Head of caudate nucleus (tissue), 42 donors: ENCODE measurements at places on chromosomes 2 and 18.
A peak's percentile ranks its signal among the peaks of the same experiment; 100 is the strongest.

DNA sequence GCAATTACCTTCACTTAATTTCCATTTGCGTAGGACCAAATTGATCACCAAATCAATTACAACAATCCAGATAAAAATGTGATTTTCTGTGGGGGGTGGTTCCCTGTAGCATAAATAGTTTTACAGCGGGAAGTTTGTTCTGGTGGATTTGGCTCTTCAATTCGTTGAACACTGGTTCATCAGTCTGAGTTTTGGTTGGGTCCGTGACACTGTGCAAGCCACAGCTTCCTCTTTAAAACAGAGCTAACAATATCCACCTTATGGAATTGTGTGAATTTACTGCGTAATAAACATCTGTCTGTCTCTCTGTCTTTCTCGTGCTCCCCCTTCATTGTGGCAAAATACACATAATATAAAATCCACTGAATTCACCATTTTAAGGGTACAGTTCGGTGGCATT lies 310.8 kb downstream of the TGIF1 start:
- DNase-seq, result no peak

- DNase-seq, result no peak
Observed at GRCh38 chr18:45110577-45111501, 430.2 kb downstream of the SETBP1 start.

- no peak for DNase-seq
Observed at GRCh38 chr2:7952046-7952745, 729.7 kb upstream of the ID2 start.

GRCh38 chr2:51368250-51368649 lies 336.3 kb upstream of the NRXN1 start:
- DNase-seq, result no peak

- no peak for DNase-seq
Observed at GRCh38 chr2:62074233-62074632, 121.7 kb upstream of the B3GNT2 start.

DNA sequence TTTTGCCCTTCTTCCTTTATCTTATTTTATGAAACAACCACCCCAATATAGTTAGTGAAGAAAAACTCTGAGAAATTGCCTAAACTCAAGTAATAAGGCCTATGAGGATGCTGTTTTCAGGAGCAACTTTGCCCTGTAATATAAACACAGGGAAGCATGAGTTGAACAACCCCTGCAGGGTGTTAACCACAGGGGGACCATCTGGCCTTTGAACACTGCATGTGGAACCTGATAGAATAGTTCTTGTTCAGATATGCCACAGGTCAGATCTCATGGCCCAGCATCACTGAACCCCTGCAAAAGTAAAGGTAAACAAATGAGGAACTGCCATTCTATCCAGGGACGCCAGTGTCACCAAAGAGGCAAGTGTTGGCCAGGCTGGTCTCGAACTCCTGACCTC lies 82.6 kb downstream of the MAPK4 start:
- no peak for DNase-seq

DNA sequence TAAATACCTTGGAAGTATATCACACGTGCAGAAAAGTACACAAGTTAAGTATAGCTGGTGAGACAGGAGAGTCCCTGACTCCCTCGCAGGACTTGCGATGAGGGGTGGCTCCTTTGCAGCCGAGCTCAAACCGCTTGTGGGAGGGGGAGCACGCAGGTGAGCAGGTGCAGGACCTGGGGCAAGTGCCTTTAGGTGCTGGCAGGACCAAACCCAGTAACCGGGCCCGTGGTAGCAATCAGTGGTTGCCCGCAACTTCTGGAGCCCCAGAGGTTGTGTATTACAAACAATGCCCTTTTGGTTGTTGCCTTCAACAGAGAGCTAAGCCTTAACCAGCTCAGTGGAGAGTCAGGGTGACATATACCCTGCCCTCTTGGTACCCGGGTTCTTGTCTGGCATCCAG lies 132.8 kb downstream of the PARD3B start:
- no peak for DNase-seq

GRCh38 chr2:207974216-207974605 lies 51.1 kb downstream of the PLEKHM3 start:
- no peak for DNase-seq

DNA sequence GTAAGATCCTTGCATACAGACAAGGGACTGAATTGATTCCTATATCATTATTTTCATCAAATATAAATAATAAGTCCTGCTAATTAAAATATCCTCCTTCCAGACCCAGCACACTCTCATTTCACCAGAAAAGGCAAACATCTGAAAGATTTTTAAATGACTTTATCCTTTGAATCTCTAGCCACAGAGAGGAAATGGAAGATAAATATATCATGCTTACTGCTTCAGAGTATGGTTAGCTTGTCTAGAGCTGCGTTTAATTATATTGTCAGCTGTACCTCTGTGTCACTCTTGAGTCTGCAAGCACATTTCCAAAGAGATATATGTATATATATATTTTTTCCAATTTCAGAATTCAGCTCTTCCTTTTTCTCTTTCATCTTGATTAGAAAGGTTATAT lies 232.7 kb downstream of the TRIB2 start:
- DNase-seq, result no peak

DNA sequence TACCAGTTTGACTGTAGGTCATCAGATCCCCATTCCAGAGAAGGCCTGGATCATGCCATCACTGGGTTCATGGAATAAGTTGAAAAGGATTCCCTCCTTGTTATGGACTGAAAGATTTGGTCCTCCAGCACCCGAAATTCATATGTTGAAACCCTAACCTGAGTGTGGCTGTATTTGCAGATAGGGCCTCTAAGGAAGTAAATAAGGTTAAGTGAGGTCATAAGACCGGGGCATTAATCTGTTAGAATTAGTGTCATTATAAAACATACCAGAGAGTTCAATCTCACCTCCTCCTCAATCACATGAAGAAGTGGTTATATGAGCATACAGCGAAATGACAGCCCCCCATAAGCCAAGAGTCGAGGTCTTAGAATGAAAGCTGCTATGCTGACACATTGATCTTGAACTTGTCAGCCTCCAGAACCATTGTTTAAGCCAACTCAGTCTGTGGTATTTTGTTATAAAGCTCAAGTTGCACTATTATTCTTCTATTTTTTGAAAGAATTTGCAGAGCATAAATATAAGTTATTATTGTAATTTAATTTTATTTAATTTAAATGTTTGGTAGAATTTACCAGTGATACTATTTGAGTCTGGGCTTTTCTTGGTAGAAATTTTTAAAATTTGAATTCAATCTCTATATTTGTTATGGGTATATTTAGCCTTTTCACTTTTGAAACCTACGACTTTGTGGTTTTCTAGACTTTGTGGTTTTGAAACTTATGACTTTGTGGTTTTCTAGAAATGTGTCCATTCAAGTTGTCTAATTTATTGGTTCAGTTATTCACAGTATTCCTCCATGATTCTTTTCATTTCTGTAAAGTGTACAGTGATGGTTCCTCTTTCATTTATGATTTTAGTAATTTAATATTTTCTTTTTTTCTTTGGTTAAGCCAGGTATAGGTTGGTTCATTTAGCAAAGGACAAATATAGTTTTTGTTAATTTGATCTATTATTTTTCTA lies 1206.7 kb upstream of the CDH2 start:
- DNase-seq, result no peak

- DNase-seq, result no peak
Observed at GRCh38 chr2:211599146-211599545, 939.5 kb downstream of the ERBB4 start.

DNA sequence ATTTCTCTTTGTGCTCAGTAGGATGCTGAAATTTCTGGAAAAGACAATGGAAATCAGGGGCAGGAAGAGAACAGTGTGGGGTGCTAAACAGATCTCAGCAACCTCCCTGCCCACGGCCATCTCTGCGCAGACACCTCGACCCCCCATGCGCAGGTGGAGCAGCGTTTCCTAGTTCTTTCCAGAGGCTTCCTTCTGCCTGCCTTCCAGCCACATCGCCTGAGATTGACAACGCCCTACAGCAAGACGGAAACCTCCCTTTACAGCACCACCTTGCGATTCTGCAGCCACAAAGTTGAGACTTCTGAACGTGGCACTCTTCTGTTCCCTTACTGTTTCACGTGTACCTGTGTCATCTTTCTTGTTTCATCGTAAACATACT lies 31.4 kb upstream of the CASP8 start:
- DNase-seq, result no peak

DNA sequence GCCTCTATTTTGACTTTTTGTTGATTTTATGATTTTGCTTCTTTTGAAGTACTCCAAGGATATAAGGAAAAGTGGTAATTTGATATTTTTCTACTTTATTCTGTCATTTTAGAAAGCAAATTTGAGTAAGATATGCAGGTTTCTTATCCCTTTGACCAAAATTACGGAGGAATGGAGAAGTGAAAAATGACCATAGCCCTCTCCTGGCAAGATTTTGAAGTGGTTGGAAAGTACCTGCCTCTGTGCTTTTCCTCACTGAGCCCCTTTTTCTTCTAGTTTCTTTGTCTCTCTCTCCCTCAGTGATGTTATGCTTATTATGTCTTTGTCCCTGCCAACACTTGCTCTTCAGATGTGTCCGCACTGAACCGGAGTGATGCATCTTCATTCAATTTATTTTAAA lies 898.1 kb downstream of the EPHA4 start:
- DNase-seq, result no peak

- no peak for DNase-seq
Observed at GRCh38 chr2:160039166-160039903, 23.1 kb downstream of the PLA2R1 start.

DNA sequence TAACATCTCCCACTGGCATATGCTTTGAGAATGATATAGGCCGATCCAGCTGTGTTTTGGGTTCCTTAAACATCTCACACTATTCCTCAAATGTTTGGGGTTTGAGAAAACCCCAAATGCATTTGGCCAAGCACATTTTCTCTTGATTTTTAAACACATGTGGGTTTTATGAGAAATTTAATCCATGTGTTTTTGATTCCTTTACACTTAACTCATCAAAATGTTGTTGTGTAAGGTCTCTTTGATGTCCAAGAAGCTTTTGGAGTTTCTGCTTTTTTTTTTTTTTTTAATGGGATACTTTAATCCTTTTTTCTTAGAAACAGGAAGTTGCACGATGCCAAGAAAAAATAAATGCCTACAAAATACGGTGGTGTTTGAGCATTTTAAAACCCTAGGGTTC lies 339.8 kb upstream of the TCF4 start:
- no peak for DNase-seq

DNA sequence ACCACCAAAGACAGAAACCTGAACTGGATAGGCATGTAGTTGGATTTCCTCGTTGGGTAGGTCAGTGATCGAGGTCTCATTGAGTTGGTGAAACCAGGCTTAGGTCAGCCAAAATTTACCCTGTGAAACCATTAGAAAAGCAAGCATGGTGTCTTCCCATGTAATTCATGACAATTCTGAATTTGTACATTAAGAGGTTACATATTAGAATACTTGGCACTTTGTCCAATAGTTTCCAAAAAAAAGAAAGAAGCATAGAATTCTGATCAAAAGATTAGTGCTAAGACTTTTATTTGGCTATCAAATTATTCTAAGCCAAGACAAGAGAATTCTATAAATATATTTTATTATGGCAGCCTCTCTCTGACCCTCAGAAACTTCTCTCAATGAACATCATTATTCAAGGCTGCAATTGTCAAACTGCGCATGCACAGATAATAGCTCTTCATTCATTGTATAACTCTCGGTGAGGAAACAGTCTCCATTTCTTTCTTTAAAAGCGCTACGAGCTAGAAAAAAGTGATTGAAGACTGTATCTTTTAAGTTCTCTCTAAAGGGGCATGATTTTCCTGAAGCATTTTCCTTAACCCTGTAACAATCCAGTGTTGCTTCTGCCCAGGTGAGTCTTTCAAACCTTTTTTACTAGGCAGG lies 79.1 kb upstream of the MYCN start:
- DNase-seq, result no peak

- no peak for DNase-seq
Observed at GRCh38 chr2:98547092-98547790, 61.1 kb downstream of the COA5 start.

DNA sequence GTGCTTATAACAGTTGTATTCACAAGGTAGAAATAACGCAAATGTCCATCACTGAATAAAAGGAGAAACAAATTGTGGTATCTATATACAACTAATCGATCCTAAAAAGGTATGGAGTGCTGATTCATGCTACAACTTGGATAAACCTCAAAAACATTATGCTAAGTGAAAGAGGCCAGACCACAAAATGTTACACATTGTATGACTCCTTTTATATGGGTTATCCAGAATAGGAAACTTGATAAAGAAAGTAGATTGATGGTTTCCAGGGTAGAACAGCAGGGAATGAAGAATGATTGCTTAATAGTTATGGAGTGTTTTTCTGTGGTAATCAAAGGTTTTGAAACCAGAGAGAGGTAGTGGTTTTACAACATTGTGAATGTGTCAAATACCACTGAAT lies 432.2 kb upstream of the TRIB2 start:
- DNase-seq, result no peak

- DNase-seq, result no peak
Observed at GRCh38 chr18:78814766-78815165, 164.9 kb upstream of the SALL3 start.

DNA sequence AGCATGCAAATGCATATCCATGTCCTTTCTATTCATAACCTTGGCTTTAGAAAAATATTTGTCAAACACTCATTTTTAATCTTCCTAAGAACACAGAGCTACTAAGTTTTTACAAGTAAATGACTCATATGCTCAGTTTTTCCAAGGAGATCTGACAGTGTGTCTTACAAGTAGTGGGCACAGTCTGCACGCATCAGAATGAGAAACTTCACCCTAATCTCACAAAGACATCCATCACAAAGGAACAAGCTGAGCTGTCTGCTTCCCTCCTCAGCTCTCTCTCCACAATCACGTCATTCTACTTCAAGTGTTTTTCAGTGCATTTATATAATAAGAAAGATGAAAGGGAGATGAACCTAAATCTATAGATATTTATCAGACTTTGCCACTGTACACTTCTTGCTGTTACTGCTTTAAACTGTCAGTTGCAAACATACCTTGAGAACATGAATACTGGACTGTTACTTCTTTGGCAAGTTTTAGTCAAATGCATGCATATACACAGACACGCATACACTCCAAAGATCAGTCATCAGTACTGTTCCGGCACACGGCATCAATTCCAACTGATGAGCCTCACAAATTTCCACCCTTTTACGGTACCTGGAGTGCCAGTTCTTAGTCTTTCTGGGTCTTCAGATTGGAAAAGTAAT lies 75.7 kb downstream of the RBMS1 start:
- no peak for DNase-seq

GRCh38 chr2:25334482-25334881 lies 7.2 kb downstream of the DNMT3A start:
- DNase-seq, result no peak

GRCh38 chr2:54341656-54342055 lies 85.6 kb upstream of the TSPYL6 start:
- DNase-seq, result peak; percentile 36

- DNase-seq, result no peak
Observed at GRCh38 chr2:20384953-20385352, 34.3 kb upstream of the PUM2 start.

DNA sequence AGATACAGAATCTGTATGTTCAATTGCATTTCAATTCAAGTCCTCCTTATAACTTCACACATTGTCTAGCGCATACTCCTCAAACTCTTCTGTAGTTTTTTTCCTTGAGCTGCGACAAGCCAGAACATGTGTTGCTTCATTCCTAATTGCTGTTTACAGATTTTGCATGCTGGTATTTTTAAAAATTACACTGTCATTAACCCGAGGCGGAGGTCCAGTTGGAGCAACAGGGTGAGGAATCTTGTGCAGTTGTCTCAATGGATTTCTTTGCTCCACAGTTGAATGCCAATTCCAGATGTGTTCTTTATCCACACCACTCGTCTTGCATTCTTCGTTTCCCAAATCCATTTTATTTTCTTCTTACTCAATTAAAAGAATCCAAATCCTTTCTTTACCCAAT lies 16.4 kb upstream of the SERPINB13 start:
- DNase-seq, result no peak

- no peak for DNase-seq
Observed at GRCh38 chr2:60214626-60214875, 338.9 kb downstream of the BCL11A start.

- DNase-seq, result no peak
Observed at GRCh38 chr2:190574169-190574568, 39.6 kb upstream of the NEMP2 start.
